ENCODE measurements at places on chromosomes 5 and 9. TPM values are rescaled to one million over a fixed set of nuclear protein-coding genes. Genes with fewer than 3 reads are reported as not detected.

SH3GL2 gene
- not detected for total RNA-seq

- H3K36me3 ChIP-seq, result no peaks in the 10 kb centered on the region
- no peaks in the 10 kb centered on the region for H3K4me1 ChIP-seq
- no peak for DNase-seq
- no peak overlapping the region for H3K4me3 ChIP-seq
Observed at GRCh38 chr5:83530193-83530592, 58.6 kb downstream of the VCAN start.

GRCh38 chr5:140222416-140222815 lies 47.4 kb downstream of the CYSTM1 start:
- H3K4me1 ChIP-seq, result peaks cover 45% of the 10 kb centered on the region
- H3K27me3 ChIP-seq, result peaks cover 2% of the 10 kb centered on the region
- peak overlapping the region; percentile 58 for H3K4me3 ChIP-seq
- no peak for DNase-seq
- H3K36me3 ChIP-seq, result peaks cover 4% of the 10 kb centered on the region

HBEGF gene
- 8.1 TPM for total RNA-seq

- no peak overlapping the region for H3K4me3 ChIP-seq
- peaks cover 69% of the 10 kb centered on the region for H3K4me1 ChIP-seq
- peaks cover 27% of the 10 kb centered on the region for H3K36me3 ChIP-seq
- no peak for DNase-seq
- peak overlapping the region; percentile 90 for H3K27ac ChIP-seq
- H3K27me3 ChIP-seq, result peaks cover 2% of the 10 kb centered on the region
Observed at GRCh38 chr5:179307931-179308471, 37.3 kb downstream of the ADAMTS2 start.

- H3K27me3 ChIP-seq, result no peaks in the 10 kb centered on the region
- H3K4me3 ChIP-seq, result no peak overlapping the region
- no peak for DNase-seq
- peaks cover 69% of the 10 kb centered on the region for H3K4me1 ChIP-seq
Observed at GRCh38 chr9:129704807-129705206, 39.4 kb downstream of the PRRX2 start.

Measured in HFFc6 (cell line).